ENCODE measurements at places on chromosomes 16 and 17. TPM values are rescaled to one million over a fixed set of nuclear protein-coding genes. Genes with fewer than 3 reads are reported as not detected.

TM4SF5 gene
- 0.77 TPM for total RNA-seq

PRRT2 gene
- total RNA-seq = 0.36 TPM

MT4 gene
- not detected for total RNA-seq

RPL27 gene
- total RNA-seq = 2,763 TPM

SEC14L5 gene
- total RNA-seq = 0.06 TPM

CMTM2 gene
- not detected for total RNA-seq

CACNG4 gene
- 15.0 TPM for total RNA-seq

PAQR4 gene
- 39.2 TPM for total RNA-seq

CPHXL gene
- total RNA-seq = not detected

TBL3 gene
- total RNA-seq = 34.9 TPM

FOXC2 gene
- total RNA-seq = 5.6 TPM

RAD51C gene
- total RNA-seq = 55.3 TPM

PITPNM3 gene
- 1.5 TPM for total RNA-seq

STH gene
- not detected for total RNA-seq

SLC5A11 gene
- 0.27 TPM for total RNA-seq

LRRC36 gene
- total RNA-seq = not detected

FBXW10B gene
- total RNA-seq = 3.6 TPM

NPIPB2 gene
- 1.5 TPM for total RNA-seq

KRT16 gene
- 1.5 TPM for total RNA-seq

TBX21 gene
- total RNA-seq = 0.06 TPM

PRKCA gene
- total RNA-seq = 54.9 TPM

PARD6A gene
- 1.7 TPM for total RNA-seq

INCA1 gene
- total RNA-seq = 1.2 TPM

EME1 gene
- total RNA-seq = 13.8 TPM

NPIPA2 gene
- 1.8 TPM for total RNA-seq

SMIM36 gene
- not detected for total RNA-seq

TOX3 gene
- total RNA-seq = 0.20 TPM

TEN1 gene
- total RNA-seq = 22.4 TPM

RNPS1 gene
- 289 TPM for total RNA-seq

SMIM5 gene
- total RNA-seq = 0.77 TPM

PYY gene
- not detected for total RNA-seq

STX8 gene
- total RNA-seq = 65.6 TPM

MMP25 gene
- 1.4 TPM for total RNA-seq

CES3 gene
- total RNA-seq = 3.0 TPM

NHERF2 gene
- 45.5 TPM for total RNA-seq

Measured in A549 treated with dexamethasone at 1 μM for 4 hours (cell line).